HL-60 (cell line): ENCODE measurements at places on chromosomes 2 and 18.

DNA sequence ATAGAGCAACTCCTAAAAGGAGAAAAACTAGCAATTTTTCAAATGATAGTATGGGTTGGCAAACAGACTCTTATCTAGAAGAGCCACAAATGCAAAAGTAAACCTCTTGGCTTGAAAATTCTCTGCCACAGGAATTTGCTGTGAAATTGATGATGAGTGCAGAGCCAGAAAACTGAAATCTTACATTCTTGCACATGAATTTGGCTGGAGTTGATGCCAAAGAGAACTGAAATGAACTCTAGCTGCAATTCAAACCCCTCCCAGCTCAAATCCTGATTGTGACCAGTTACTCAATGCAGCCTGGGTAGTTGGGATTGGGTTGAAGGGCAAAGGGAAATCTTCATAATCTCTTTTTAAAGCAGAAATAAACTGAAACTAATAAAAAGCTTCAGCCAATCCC is 266.6 kb downstream of the PDE11A start:
- no peak for DNase-seq

DNA sequence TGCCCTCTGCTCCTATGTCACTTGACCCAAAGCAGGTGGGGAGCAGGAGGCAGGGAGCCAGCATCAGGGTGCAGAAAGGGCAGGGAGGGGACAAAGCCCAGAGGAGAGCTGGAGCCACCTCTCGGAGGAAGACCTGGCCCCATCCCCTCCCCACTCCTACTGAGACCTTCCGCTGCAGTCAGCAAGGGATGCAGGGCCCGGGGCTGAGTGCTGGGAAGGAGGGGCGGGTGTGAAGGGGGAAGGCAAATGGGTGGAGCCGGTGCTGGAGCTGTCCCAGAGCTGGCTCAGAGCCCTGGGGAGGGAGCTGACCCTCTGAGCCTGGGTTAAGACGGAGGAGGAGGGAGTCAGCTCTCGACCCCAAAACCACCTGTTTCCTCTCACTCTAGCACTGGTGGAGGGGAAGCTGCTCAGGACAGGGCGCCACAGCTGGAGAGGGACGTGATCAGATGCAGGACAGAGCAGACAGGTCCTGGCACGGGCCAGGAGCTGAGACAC is 33.8 kb downstream of the HS1BP3 start:
- DNase-seq = no peak

- no peak for DNase-seq
Observed at GRCh38 chr18:43650426-43650825, 373.1 kb upstream of the SYT4 start.

DNA sequence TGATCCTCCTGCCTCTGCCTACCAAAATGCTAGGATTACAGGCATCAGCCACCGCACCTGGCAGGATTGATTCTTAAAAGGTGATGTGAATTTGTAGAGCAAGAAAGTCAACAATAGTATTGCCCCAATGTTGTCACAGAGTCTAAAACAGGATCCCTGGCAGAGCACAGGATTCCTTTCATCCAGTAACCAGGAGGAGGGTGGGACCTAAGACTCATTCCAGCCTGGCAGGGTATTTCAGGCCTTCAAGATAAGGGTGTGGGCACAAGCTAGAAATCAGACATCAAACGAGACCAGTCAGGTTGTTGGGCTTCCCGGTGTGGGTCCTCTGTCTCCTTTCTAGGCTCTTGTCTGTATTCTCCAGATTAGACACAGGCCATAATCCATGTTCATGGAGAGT is 511.4 kb downstream of the BCL11A start:
- no peak for DNase-seq

DNA sequence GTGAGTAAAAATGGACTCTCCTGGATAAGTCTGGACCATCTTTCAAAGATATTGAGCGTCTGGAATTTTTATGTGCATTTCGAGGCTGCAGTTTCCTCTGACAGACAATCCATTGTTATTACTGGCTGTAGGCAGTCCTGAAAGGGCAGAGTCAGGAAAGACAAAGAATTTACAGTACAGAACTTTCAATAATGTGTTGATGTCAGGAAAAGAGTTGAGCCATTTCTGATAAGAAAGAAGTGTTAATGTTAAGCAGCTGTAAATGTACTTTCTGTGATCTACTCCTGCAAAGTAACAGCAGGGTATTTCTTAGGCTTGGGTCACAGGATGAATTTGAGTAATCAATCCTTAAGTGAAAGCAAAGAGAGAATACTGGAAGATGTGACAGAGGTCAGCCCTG is 29.8 kb downstream of the TSPYL6 start:
- DNase-seq = no peak
